ENCODE measurements at places on chromosomes 16 and 17. TPM values are rescaled to one million over a fixed set of nuclear protein-coding genes. Genes with fewer than 3 reads are reported as not detected.

TMEM219 gene
- total RNA-seq, result 81.2 TPM

ADAM11 gene
- total RNA-seq, result 0.14 TPM

SPAG7 gene
- 60.6 TPM for total RNA-seq

CASKIN1 gene
- 0.37 TPM for total RNA-seq

ATP2C2 gene
- under 0.01 TPM for total RNA-seq

CD300LG gene
- not detected for total RNA-seq
